HS-5 (cell line): ENCODE measurements at places on chromosomes 12 and 14.
A peak's percentile ranks its signal among the peaks of the same experiment; 100 is the strongest.

GRCh38 chr12:153080-153746 is 60.7 kb downstream of the SLC6A12 start:
- DNase-seq = no peak

GRCh38 chr14:93184391-93185348 is at the start of the genes LYSET and MOAP1:
TSS of gene LYSET (plus strand) at chr14:93185317. CDS start at chr14:93185406, 89 bp downstream.
TSS of gene MOAP1 (minus strand) at chr14:93184897. CDS start at chr14:93184242, 655 bp downstream.
- no peak for DNase-seq

- no peak for DNase-seq
Observed at GRCh38 chr12:21169878-21170472, 39.0 kb downstream of the SLCO1B1 start.

- DNase-seq = no peak
Observed at GRCh38 chr14:76089575-76089974, 62.1 kb upstream of the GPATCH2L start.

DNA sequence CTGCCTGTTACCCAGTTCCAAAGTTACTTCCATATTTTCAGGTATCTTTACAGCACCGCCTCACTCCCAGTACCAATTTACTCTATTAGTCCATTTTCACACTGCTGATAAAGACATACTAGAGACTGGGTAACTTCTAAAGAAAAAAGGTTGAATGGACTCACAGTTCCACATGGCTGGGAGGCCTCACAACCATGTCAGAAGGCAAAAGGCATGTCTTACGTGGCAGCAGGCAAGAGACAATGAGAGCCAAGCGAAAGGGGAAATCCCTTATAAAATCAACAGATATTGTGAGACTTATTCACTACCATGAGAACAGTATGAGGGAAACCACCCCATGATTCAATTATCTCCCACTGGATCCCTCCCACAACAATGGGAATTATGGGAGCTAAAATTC is 9.8 kb downstream of the AREL1 start:
- no peak for DNase-seq

- DNase-seq = peak; percentile 11
Observed at GRCh38 chr14:70515811-70516210, 19.0 kb downstream of the ADAM20 start.

DNA sequence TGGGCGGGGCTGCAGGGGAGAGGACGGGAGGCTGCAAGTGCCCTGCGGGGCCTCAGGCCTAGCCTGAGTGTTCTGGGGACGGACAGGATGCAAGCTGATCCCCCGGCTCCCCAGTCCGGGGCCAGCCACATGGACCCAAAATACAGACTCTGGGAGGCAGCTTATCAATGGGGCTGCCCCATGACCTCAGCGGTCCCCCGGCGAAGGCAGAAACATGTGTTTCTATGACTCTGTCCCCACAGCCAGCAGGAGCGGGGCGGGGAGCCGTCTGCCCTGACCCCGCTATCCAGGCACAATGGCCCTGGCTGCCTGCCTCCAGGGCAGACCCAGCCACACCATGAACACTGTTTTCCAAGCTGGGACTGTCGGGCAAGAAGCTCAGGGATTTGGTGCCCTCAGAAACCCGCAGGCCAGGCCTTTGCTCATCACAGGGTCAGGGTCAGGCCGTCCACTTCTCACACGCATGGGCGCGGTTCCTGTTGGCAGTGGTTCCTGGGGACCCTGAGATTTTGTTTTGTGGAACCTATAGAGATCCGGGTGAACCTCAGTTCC is 75.0 kb downstream of the RFLNA start:
- no peak for DNase-seq

DNA sequence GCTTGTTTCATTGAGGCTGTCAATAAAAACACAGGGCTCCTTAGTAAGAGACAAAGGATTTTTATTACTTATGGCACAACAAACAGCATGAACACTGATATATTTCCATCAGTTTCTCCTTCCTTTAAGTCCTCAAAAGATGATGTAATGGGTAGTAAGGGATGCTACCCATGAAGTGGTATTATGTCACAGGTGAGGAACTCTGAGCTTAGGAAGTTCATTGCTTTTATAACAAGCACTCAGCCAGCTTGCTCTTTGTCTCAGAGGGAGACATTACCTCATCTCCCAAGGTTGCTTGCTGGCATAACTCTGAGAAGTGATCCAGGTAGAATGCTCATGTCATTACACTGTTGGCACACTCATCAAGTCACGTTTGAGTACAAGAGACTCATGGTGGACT is 287.0 kb upstream of the OR4E1 start:
- DNase-seq = no peak

DNA sequence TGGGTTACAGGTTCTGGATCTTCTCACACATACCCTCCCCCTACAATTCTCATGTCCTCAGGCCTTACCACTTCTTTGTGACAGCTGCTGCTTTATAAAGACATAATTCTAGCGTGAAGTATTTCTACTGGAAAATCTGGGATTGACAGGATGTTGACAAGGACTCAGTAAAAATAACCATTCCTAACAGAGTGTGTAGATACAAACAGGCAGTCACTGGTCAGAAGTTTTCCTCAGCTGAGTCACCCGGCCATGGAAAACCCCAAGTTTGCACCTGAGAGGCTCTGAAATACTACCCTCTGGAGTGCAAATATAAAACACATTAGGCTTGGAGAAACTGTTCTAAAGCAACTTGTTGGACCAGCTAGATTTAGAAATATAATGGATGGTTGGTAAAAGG is 54.4 kb downstream of the SPPL3 start:
- DNase-seq = peak; percentile 32

GRCh38 chr12:106425061-106425702 is 67.6 kb downstream of the POLR3B start:
- DNase-seq = no peak

- no peak for DNase-seq
Observed at GRCh38 chr14:61710853-61711817, 15.8 kb downstream of the HIF1A start.

DNA sequence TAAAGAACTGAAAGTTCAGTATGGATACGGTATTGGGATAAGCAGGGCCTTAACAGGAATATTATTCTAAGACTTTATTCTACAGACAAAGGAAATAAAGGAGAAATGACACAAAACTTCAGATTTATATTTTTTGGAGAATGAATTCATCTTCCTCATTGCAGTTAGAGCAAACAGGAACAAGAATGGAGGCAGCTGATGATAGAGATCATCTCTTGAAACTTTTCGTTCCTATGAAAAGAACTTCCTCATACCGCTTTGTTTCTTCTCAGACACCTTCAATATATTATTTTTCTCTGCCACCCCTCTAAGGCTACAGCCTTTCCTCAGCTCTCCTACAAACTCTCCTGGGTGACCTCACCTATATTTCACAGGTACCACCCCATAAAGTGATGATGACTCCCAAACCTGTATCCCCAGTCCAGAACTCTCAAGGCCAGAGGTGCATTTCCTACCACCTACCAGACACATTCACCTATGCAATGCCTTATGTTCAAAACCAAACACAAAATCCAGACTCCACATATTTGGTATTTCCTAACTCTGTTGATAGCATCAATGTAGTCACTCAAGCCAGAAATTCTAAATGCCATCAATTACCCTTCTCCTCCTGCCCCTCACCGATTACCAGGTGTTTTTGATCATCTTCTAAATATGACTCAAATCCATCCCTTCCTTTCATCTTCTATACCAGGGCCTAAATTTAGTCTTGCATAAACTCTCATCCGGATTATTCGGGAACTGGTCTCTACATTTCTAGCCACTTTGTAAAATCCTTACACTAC is 7.4 kb downstream of the MAP4K5 start:
- DNase-seq = no peak

DNA sequence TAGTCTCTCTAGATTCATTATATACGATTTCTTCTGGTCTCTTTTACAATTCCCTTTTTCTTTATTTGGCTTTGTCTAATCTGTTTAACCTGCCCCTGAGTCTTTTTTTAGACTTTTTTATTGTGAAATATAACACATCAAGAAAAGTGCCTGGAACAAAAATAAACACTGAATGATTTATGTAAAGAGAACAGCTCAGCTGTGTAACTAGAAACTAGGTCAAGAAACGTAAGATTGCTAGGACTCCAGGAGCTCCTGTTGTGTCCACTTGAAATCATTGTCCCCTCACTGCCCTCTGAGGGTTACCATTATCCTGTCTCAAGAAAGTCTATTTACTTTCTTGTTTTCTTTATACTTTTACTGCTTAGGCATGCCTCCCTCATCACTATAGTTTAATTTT is 23.1 kb downstream of the EXD2 start:
- DNase-seq = no peak

- no peak for DNase-seq
Observed at GRCh38 chr12:7207866-7208625, 18.6 kb downstream of the PEX5 start.

- no peak for DNase-seq
Observed at GRCh38 chr12:105611340-105611739, 280.8 kb downstream of the C12orf75 start.

- DNase-seq = no peak
Observed at GRCh38 chr12:56713345-56713744, 11.8 kb downstream of the NACA start.

- no peak for DNase-seq
Observed at GRCh38 chr12:40378691-40379090, 153.9 kb downstream of the LRRK2 start.

DNA sequence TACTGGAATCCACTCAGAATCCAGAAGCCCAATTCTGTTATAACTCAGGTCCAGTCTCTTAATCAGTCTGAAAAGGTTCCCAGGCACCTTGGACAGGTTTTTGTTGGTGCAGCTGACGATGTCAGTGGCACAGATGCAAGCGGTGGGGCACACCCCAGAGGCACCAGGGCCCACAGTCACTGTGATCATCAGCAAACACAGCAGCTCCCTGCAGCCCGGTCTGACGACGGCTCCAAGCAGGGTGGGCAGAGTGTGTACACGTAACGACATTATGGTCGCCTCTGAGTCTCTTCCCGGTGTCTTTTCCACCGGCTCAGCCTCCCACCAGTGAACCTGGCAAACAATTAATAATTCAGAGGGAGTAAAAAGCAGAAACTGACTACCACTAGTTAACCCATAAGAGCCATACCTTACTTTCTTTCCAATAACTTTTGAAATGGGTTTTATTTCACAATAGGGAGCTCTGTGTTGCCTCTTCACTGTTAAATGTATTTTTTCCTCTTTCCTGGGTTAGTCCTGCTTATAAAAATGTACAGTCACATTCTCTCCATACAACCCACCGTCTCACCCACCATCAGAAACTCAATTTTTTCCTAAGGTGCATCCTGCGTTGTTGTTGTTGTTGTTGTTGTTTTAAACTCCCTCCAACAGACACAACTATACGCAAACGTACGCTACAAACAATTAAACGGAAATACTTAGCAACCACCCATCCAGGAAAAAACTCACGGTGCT is 521 bp upstream of the PCED1B start:
- no peak for DNase-seq

GRCh38 chr14:92610849-92611271 is 97.3 kb downstream of the RIN3 start:
- no peak for DNase-seq

DNA sequence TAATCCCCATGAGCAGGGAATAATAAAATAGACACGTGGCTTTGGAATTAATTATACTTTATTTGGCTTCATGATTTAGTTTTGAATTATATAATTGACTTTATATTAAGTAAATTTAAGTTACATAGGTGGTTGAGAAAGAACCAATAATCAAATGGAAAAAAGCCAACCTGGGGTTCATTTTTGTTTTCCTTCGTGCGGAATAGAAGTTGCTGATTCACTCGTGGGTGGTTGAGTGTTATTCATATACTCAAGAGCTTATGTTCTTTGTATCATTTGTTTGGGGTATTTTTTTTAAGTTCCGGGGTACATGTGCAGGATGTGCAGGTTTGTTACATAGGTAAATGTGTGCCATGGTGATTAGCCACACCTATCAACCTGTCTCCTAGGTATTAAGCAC is 58.0 kb downstream of the ZNF664 start:
- DNase-seq = no peak

DNA sequence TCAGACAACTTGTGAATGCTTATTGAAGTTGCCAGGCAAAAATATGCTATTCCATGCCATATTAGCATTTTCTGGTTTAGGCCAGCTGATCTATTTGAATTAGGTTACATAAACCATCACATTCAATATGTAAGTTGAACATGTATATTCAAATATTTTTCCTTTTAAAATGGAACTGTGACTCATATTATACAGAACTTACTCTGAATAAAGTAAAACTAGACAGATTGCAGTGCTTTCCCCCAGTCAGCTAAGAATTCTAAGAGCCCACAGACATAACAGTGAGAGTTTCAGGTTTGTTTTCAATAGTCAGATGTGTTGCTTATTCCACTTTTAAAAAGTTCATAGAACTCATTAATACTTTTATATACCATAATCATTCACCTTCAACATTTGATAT is 119.8 kb downstream of the MGST1 start:
- DNase-seq = no peak

DNA sequence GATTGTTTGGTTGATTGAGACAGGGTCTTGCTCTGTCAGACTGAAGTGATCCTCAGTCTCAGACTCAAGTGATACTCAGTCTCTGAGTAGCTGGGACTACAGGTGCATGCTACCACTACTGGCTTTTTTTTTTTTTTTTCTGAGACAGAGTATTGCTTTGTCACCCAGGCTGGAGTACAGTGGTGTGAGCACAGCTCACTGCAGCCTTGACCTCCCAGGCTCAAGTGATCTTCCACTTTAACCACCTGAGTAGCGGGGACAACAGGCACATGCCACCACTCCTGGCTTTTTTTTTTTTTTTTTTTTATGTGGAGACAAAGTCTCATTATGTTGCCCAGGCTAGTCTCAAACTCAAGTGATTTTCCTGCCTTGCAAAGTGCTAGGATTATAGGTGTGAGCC is 31.8 kb downstream of the CPSF2 start:
- DNase-seq = no peak

GRCh38 chr14:101200008-101200649 is 296.6 kb upstream of the RTL1 start:
- DNase-seq = no peak
